ENCODE measurements at places on chromosomes 3 and 15. TPM values are rescaled to one million over a fixed set of nuclear protein-coding genes. Genes with fewer than 3 reads are reported as not detected.

DNA sequence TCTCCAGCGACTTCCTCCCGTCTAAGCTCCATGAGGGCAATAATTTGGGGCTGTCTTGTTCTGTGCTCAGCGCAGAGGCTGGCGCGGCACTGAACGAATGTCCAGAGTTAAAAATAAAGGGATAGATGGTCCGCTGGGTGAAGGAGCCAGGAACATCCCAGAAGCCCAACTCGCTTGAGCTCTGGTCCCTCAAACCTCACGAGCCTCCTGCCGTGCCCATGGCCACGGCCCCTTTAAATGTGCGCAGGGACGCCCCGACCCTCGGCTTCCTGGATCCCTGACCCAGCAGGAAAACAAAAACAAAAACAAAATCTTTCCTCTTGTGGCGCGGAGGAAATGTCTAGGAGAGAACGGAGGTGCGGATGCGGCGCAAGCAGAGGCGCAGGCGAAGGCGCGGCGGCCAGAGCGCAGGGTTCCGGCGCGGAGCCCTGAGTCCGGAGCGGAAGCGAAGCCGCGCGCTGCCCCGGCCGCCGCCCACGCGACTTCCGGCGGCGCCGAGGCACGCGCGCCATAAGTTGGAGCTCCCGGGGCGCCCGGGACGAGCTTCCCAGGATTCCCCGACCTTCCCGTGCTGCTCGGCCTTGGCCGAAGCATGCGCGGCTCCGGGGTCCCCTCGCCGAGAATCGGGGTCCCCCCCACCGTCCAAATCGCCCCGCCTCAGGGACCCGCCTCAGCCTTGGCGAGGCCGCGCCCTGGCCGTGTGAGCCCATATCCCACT is 52.9 kb upstream of the WNT7A start:
- DNase-seq = no peak

- no peak for DNase-seq
Observed at GRCh38 chr3:15708882-15709677, 88.7 kb downstream of the ANKRD28 start.

- no peak for DNase-seq
Observed at GRCh38 chr3:133040696-133041523, 2.7 kb downstream of the TMEM108 start.

DNA sequence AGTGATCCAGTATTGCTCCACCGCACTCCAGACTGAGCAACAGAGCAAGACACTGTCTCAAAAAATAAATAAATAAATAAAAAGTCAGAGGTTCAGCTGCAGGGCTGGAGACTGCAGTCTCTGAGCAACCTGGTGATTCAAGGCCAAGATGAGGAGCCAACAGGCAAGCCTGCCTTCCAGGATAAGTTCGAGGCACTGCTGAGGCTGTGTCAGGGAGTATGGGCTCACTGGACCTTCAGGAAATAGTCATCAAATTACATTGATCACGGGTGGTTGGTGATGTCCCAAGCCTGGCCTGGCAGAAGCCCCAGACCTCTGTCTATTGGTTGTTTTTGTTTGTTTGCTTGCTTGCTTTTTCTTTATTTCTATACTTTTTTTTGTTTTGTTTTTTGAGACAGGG is 41.5 kb downstream of the IDH2 start:
- no peak for DNase-seq

DNA sequence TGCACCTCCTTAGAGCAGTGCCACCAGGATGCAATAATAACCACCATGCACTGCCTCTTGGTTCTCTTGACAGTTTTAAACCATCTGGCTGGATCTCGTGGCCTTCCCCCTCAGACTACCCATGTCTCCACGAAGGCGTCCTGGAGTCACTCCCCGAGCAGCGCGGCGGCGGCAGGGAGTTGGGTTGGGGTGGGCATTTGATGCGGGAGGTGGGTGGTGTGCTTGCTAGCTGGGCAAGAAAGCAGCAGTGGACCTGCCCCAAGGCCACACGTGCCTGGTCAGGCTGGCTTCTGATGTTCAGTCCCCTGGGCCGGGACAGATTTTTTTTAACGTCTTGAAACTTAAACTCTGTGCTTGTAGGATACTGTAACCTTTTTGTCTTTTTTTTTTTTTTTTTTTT is 3.9 kb upstream of the TTLL3 start:
- no peak for DNase-seq

CCDC9B gene
- total RNA-seq = 178 TPM

SERPINI2 gene
- 0.46 TPM for total RNA-seq

Measured in cardiac septum (tissue), 1 donor.